HT1080 (cell line): ENCODE measurements at places on chromosomes 16 and 17. TPM values are rescaled to one million over a fixed set of nuclear protein-coding genes. Genes with fewer than 3 reads are reported as not detected.
A peak's percentile ranks its signal among the peaks of the same experiment; 100 is the strongest.

DNA sequence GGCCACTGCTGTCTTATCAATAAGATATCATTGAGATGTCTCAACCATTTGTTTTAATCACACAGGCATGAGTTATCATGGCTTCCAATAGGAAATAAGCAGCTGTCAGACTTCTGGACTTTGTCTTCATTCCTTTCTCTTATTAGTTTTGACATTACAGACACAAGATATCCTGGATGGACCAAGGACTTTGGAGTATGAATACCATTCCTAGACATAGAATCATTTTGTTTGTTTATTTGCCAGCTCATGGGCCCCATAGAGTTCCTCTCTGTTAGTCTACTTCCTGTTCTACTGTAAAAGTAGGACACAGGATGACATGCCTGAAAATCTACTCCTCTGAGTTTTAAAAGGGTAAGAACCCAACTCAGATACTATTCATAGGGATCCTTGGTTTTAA, 77.7 kb upstream of the KCNJ16 start:
- DNase-seq = peak; percentile 67

AMZ2 gene
- 51.0 and 62.4 TPM in 2 replicates for total RNA-seq

PIGQ gene
- total RNA-seq = 38.2 and 53.0 TPM in 2 replicates

DNA sequence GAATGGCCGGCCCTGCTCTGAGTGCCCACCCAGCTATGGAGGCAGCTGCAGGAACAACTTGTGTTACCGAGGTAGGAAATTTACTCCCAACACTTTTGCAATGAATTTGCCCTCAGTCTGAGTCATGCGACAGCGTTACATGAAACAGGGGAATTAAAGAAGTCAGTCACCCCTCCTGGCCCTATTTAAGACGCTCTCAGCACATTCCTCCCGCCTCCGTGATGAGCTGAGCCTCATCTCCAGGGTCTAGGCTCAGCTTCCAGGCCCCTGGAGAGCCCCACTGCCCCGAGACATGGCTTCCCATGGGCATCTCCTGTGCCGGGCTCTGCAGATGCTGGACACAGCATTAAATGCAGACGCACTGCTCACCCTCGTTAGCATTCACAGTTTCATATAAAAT, 35.0 kb downstream of the CRISPLD2 start:
- DNase-seq = no peak

DNA sequence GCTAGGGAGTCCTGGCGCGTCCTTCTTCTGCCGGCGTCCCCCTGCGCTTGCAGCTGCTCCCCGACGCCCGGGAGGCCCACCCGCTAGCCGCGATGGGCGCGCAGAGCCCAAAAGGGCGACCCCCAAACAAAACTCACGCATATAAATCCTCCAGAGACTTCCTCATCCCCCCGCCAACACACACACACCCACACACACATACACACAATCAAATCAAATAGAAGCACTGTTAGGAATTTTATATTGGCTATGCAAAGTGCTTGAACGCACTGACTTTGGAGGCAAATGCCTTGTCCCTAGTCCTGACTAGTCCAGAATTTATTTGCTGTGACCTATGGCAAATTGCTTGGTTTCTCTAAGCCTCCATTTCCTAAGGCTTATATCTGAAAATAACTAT, 23.8 kb upstream of the CRYM start:
- DNase-seq = no peak

DNA sequence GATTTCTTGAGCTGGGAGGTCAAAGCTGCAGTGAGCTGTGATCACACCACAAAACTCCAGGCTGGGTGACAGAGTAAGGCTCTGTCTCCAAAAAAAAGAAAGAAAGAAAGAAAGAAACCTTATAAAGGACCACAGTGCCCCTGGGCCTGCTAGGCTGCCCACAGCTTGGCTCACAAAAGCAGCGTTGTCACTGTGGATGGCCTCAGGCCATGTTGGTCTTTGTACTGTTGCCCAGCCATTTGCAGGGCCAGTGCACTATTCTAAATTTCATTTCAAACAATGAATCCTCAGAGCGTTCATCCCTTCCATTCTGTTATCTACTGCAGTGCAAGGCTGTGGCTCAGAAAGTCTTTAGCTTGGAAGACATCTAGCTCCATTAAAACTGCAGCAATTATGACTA, 208.4 kb downstream of the SLC39A11 start:
- DNase-seq = no peak
